ENCODE measurements at places on chromosomes 13 and 19.

DNA sequence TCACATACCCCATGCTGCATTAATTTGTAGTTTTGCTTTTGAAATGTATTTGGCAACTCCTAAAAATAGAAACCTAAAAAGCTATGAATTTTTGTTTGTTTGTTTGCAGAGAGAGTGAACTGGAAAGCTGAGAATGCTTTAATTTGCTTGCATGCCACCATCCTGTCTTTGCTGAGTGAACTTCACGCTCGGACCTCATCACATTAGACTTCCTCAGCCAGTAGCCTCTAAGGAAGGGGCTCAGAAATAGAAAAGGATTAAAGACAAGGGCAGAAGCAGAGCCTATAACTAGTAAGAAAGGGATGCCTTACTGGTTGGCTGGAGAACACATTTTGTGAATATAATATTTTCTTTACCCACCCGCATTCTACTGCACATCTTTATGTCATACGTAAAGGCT lies 275.1 kb downstream of the DCLK1 start:
- DNase-seq = no peak

- DNase-seq = no peak
Observed at GRCh38 chr19:15891434-15891833, 6.4 kb downstream of the CYP4F2 start.

GRCh38 chr19:13036366-13036976 lies 41.2 kb downstream of the NFIX start:
- no peak for DNase-seq

- no peak for DNase-seq
Observed at GRCh38 chr19:3423183-3423829, 56.9 kb downstream of the NFIC start.

DNA sequence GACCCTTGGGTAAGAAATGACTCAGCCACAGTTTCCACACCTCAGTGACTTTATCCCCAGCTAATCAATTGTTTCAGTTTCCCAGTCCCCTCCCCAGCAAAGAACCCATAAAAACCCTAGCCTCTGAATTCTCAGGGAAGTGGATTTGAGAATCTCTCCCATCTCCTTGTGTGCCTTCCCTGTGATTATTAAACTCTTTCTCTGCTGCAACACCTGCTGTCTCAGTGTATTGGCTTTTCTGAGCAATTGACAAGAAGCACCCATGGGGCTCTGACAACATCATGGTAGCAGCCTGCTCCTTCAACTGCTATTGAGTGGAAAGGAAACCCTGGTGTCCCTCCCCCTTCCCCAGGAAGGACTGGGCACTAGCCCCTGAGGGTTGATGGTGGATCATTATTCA lies 73.7 kb downstream of the UQCRFS1 start:
- DNase-seq = no peak

DNA sequence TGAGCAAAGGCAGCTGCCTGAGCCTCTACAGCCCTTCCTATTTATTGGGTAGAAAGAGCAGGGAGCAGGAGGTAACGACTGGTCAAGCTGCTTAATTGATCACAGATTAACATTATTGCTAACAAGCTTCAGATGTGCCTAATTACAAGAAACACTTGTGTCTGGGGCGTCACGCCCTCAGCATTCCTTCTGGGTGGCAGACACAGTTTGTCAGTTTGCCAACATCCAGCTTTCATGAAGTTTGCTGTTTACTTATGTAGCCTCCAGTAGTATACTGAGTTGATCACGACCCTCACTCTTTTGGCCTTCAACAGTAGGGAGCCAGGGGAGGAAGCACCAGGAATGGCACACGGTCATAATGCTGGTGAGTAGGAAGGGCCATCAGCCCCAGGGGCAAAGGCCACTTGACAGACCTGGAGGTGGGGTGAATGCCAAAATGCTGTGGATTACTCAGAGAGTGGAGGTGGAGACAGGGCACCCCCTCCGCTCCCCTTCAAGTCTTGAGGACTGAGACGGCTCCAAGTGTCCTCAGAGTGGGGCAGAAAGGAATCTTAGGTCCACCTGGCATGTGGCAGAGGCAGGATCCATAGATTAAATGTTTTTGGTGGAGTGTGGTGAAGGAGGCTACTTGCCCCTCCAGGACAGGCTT lies 34.9 kb upstream of the PSPC1 start:
- DNase-seq = no peak

DNA sequence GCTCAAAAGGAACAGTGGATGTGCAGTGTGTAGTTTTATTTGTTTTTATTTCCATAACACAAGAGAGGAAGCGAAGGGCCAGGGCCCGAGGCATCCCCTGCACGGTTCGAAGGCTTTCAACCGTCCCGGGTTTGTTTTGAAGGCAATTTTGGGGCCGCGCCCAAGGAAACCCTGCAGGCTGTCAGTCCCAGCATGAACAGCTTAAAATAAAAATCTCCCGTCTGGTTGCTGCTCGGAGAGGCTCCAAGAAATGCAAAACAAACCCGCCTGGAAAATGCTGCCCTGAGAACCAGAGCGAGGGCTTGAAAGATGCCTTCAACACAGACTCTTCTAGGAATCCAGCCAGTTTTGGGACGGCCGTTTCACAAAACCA lies 16.0 kb downstream of the LSM4 start:
- DNase-seq = no peak

DNA sequence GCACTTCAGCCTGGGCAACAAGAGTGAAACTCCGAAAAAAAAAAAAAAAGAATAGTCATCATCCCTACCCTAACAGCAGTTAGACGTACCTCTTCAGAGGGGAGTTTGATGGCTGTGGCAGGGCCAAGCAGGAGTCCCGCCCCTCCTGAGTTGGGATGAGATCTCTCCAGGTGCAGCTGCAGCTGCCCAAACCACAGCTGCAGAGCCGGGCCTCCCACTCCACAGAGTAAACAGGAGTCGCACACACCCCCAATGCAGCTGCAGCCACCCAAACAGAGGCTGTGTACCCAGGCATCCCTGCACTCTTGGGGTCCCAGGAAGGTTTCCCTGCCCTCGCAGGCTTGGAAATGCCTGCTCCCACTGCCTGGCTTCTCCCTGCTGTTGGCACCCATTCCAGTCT lies 17.4 kb upstream of the MLLT1 start:
- DNase-seq = no peak

GRCh38 chr13:49980266-49980665 lies 16.6 kb upstream of the TRIM13 start:
- no peak for DNase-seq

- no peak for DNase-seq
Observed at GRCh38 chr19:2811221-2811722, 8.4 kb upstream of the ZNF554 start.

DNA sequence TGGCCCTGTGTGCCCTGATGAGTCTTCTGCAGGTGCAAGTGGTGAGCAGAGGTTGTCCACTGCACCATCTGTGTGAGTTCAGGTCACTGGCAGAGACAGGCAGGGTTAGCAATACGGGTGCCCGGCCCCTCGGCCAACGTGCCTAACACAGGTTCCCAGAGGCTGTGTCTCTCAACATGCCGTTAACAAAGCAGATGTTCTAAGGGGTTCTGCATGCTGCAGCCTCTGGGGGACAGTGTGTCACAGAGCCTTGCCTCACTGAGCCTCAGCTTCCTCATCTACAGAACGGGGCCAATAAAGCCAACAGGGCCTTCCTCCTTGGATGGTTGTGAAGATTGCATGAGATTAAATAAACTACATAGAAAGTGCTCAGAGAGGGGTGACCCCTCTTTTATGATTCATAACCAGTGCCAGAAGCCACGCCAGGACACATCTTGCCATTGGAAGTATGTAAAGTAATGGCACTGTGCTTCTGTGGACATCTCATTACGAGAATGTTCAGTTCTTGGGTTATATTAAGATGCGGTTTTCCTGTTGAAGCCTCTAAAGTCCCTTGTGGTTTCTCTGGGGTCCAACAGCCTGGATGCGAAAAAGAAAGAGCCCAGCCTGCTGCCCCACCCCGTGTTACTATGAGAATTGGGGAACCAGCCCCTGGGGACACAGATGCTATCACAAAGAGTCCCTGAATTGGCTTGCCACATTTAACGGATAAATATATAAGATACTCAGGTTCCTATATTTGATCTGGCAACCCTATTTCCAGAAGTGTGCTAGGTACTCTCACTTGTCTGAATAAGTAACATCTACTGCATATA lies 11.2 kb upstream of the ARHGEF18 start:
- DNase-seq = no peak

DNA sequence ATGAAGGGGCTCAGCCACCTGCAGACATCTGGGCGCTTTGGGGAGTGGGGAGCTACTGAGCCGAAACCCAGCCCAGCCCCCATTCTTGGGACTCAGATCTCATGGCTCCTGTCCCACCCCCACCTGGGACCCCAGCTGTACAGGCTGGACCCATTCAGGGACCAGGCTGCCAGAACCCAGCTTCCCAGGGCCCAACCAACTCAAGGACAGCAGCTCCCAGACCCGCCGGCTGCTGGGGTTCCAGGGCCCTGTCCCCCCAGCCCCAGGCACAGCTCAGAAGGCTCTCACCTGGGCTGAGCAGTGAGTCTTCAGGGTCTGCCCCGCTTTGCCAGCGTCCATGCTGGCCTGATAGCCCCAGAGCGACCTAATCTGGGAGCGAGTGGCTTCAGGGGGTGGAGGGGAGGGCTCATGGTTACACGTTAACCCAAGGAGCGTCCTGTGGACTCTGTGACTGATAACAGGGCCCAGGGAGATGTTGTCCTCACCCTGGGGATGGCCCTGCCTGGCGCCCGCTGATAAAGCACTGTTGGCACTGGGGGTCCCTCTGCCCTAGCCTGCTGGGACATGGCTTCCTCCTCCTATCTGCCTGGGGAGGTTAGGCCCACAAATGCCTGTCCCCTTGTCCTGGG lies at the start of gene TMEM86B:
Gene TMEM86B (minus strand): TSS at position 361 of the 629 bp plus-strand sequence. CDS start 22 bp downstream, at position 339.
- DNase-seq = no peak

DNA sequence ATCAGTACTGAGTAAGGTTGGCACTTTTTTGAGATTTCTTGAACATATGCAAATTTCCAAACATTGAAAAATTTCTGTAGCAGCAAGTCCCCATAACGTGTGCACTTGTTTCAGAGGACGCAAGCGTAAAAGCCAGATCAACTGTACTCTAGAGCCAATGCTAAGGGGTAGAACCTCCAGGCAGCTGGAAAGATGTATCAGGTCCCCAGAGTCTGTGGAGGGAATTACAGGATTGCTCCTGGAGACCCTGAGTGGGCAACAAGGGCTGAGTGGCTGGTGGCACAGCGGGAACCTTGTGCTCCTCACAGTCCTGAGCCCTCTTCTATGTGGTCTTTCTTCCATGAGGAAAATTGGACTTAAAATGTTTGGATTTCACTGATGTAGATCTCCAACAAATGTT lies 53.9 kb upstream of the AMER2 start:
- DNase-seq = no peak

GRCh38 chr13:31124204-31124603 lies 37.5 kb downstream of the HSPH1 start:
- no peak for DNase-seq

- no peak for DNase-seq
Observed at GRCh38 chr19:42548552-42548951, 20.3 kb upstream of the CEACAM1 start.

- DNase-seq = no peak
Observed at GRCh38 chr13:109333893-109334651, 452.3 kb downstream of the IRS2 start.

DNA sequence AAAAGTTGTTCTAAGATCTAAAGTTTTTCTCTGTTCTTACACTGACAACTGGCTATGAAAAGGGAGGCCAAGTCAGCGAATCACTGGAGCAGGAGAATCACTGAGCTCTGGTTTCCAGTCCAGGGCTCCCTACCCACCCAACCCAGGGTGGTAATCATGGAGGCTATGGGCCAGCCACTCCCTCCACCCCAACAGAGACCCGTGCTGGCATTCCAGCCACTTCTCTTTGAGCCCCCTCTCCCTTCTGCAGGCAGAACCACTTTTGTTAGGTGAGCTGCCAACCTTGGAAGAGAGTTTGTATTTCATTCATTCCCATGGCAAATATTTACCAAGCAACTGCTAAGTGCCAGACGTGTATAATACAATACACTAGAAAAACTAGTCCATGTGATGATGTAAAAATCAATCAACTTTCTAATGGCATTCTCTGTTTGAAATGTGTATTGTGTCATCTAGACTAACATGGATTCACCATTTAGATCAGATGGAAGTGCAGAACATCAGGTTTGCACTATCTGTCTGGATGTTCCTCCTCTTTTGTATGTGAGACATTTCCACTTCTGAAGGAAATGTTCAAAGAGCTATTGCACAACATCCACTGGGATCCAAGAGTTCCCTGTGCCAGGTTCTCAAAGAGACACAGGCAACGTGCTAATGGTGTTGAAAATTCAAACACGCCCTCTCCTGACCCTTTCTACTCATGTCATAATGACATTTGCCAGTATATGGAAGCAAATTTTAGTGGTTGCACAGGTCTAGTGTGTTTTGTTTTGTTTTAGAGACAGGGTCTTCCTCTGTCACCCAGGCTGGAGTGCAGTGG lies 5.3 kb downstream of the MLNR start:
- no peak for DNase-seq

- no peak for DNase-seq
Observed at GRCh38 chr13:98960606-98961502, 17.0 kb downstream of the DOCK9 start.

DNA sequence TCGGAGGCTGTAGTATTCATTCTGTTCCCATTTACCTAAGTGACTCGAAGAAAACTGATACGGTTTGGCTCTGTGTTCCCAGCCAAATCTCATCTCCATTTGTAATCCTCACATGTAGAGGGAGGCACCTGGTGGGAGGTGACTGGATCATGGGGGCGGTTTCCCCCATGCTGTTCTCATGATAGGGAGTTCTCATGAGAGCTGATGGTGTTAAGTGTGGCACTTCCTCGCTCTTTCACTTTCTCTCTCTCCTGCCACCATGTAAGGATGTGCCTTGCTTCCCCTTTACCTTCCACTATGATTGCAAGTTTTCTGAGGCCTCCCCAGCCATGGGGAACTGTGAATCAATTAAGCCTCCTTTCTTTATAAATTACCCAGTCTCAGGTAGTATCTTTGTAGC lies 23.5 kb downstream of the SLAIN1 start:
- no peak for DNase-seq

GRCh38 chr19:18765224-18765623 lies 25.9 kb downstream of the COMP start:
- DNase-seq = no peak

DNA sequence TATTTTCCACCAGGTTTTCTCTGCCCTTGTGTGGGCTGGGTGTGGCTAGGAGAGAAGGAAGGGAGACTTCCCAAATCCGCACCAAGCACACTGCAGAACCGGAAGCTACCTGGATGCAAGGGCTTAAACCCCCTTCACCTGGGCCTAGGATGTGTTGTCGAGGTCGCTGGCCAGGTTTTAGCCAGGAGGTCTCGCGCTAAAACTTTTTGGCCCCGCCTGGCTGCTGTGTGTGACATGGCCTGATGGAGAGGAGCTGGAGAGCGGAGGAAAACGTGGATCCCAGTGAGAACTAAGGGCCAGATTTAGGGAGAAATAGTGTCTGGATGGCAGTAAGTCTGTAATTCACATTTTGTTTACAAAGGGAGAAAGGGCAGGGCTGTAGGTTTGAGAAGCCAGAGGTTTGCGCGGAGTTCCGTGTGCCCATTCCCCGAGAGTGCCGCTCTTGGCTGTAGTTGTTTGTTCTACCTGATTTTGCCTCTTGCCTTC lies 3.1 kb upstream of the TSHZ3 start:
- DNase-seq = no peak

- peak; percentile 58 for DNase-seq
Observed at GRCh38 chr19:1503089-1503924, 9.5 kb downstream of the ADAMTSL5 start.
